ENCODE measurements at places on chromosomes 16 and 17. TPM values are rescaled to one million over a fixed set of nuclear protein-coding genes. Genes with fewer than 3 reads are reported as not detected.

GRCh38 chr16:55501549-55502322 lies 7.1 kb upstream of the LPCAT2 start:
- no peak for DNase-seq

GRCh38 chr17:32152130-32152529 lies 9.8 kb downstream of the RHOT1 start:
- DNase-seq: no peak

GRCh38 chr17:66449418-66449977 lies 147.1 kb downstream of the PRKCA start:
- DNase-seq: no peak

DNA sequence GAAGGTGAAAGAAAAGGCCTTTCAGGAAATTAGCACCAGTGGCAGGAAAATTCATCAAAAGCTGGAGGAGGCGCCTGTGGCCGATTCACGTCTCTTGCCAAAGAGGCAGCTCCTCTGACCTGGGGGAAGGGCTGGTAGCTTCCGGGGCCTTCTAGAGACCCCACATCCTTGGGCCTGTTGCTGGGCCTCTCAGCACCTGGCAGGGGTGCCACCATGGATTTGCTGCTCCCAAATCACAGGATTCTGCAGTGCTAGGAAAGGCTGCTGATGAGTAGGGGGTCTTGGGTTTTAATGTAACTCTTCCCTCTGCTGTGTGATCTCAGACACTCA lies 11.6 kb upstream of the CBFB start:
- peak; percentile 58 for DNase-seq

DNA sequence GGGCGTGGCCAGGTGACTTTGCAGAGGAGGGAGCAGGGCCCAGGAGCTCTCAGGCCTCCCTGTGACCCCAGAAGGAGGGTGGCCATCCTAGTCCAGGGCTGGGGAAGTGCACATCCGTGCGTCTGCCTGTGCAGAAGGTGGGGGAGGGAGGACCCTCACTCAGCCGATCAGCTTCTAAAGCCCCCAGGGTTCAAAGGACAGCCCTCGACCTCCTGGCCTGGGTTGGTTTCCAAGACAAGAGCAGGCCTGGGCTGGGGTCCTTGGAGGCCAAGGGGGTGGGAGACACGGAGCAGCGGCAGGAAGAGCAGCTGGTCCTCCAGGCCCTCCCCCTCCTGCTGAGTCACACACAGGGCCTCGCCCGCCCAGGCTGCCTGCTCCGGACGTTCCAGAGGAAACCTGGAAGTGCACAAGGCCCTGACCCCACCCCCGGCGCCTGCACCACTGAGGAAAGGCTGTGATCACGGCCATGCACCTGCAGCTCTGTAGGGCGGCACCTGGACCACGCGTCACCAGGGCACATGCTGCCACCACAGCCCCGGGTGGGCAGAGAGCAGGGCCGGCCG lies 67.1 kb upstream of the ZNF469 start:
- DNase-seq: no peak

GRCh38 chr16:8380311-8380710 lies 210.0 kb downstream of the TMEM114 start:
- no peak for DNase-seq

DNA sequence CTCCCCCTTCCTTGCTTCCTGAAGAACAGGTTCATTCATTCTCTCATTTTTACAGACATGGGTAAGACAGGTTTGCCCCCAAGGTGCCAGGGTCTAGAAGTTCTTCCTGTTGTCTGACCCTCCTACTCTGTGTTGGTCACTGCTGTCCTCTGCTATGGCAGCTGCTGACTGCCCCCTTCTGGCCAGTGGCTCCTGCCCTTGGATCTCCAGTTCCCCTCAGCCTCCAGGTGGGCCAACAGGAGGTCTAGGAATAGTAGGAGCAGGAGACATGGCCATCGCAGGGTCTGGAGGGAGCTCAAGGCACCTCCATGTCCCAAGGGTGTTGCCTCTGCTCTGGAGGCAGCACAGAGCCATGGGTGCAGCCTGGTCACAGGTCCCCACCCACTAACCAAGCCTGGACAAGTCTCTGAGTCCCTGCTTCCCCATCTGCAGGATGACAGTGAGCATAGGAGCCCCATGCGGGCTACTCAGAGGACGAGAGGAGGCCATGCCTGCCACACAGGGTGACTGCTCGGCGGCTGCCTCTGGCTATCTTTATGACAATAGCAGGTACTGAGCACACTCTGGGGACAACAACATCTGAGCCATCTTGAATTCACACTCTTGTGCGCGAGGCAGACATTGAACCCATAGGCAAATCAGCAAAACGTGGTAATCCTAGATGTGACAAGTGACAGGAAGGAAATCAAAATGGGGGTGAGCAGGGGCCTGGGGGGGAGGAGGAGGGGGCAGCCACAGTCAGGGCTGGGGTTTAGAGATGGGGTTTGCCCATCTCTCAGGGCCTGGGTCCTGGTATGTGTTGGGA lies 27.0 kb upstream of the NXPH3 start:
- DNase-seq: no peak

TPSAB1 gene
- not detected for total RNA-seq

CLEC10A gene
- not detected for total RNA-seq

NPIPA8 gene
- total RNA-seq: 0.41 TPM

BMERB1 gene
- 35.9 TPM for total RNA-seq
